ENCODE measurements at places on chromosomes 16 and 17. TPM values are rescaled to one million over a fixed set of nuclear protein-coding genes. Genes with fewer than 3 reads are reported as not detected.

GRCh38 chr17:65071861-65072260 lies 15.3 kb upstream of the GNA13 start:
- no peak overlapping the region for H3K4me3 ChIP-seq
- H3K36me3 ChIP-seq: no peaks in the 10 kb centered on the region
- H3K4me1 ChIP-seq: peaks cover 36% of the 10 kb centered on the region
- DNase-seq: peak; percentile 41

DNA sequence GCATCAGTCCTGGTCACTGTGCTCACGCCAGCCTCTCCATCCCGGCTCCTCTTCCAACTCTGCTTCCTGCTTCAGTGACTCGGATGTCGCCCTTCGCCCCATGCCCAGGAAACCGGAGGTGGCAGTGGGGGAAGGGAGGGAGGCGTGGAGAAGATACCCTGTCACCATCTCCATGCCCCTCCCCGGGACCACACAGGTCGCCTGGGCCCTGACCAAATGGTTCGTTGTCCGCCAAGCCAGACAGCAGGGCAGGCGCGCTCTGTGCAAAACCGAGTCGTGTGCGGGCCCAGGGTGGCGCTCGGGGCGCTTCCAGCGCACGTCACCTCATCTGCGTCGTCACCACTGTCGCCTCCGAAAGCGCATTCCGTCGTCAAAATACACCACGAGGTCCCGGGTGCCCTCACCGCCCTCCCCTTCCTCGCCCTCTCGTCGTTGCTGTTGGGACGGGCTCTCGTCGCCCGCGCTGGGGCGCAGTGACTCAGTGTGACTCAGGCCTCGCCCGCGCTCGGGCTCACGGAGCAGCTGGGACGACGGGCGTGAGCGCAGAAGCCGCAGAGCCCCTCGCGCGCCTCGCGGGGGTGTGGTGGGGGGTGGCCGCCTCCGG lies 39.2 kb downstream of the ZNF778 start:
- peaks cover 6% of the 10 kb centered on the region for H3K36me3 ChIP-seq
- peak overlapping the region; percentile 45 for H3K4me3 ChIP-seq
- peaks cover 10% of the 10 kb centered on the region for H3K4me1 ChIP-seq
- peak; percentile 47 for DNase-seq
- no peak overlapping the region for H3K27ac ChIP-seq

GRCh38 chr17:39538866-39539265 lies 68.9 kb downstream of the NEUROD2 start:
- DNase-seq: peak; percentile 6
- H3K4me1 ChIP-seq: peaks cover 18% of the 10 kb centered on the region
- H3K4me3 ChIP-seq: no peak overlapping the region
- H3K27me3 ChIP-seq: peaks cover 2% of the 10 kb centered on the region

GRCh38 chr16:79991969-79992368 lies 391.4 kb upstream of the MAF start:
- no peak overlapping the region for H3K4me3 ChIP-seq
- H3K4me1 ChIP-seq: no peaks in the 10 kb centered on the region

- H3K27ac ChIP-seq: peak overlapping the region; percentile 96
- DNase-seq: peak; percentile 39
- peak overlapping the region; percentile 83 for H3K4me3 ChIP-seq
- no peaks in the 10 kb centered on the region for H3K27me3 ChIP-seq
- no peaks in the 10 kb centered on the region for H3K36me3 ChIP-seq
Measured at GRCh38 chr16:19130852-19131824, 17.4 kb downstream of the ITPRIPL2 start.

- no peaks in the 10 kb centered on the region for H3K4me1 ChIP-seq
- H3K27ac ChIP-seq: no peak overlapping the region
- DNase-seq: no peak
- no peaks in the 10 kb centered on the region for H3K36me3 ChIP-seq
Measured at GRCh38 chr17:6671431-6671830, 19.9 kb downstream of the C17orf100 start.

DNA sequence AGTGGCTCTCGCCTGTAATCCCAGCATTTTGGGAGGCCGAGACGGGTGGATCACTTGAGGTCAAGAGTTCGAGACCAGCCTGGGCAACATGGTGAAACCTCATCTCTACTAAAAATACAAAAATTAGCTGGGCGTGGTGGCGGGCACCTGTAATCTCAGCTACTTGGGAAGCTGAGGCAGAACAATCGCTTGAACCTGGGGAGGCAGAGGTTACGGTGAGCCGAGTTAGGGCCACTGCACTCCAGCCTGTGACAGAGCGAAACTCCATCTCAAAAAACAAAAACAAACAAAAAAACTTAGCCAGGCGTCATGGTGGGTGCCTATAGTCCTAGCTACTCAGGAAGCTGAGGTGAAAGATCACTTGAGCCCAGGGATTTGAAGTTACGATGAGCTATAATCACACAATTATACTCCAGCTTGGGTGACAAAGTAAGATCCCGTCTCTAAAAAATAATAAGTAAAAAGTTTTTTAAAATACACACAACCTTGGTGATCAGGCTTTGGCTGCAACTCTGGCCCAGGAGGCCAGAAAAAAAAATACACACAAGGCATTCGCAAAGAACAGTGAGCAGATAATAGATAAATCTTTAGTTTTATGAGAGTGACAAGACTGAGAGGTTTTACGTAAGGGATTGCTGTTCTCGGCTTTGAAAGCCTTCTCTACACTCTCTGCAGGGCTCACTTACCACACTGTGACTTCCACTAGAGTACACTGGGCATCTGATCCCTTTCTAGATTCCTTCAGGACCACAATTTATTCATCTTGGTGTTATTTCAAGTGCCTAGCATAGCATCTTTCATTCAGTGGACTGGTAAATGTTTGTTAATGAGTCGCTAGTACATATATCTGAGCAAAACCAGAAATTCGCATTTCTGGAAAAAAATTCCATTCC lies 5.9 kb downstream of the GSPT1 start:
- H3K36me3 ChIP-seq: peaks cover 37% of the 10 kb centered on the region
- no peak overlapping the region for H3K4me3 ChIP-seq
- DNase-seq: peak; percentile 37

GRCh38 chr17:82655038-82655479 lies 6.8 kb upstream of the WDR45B start:
- H3K36me3 ChIP-seq: peaks cover 21% of the 10 kb centered on the region
- DNase-seq: no peak
- H3K4me3 ChIP-seq: no peak overlapping the region
- peaks cover 3% of the 10 kb centered on the region for H3K27me3 ChIP-seq
- no peak overlapping the region for H3K27ac ChIP-seq
- H3K4me1 ChIP-seq: peaks cover 6% of the 10 kb centered on the region

GRCh38 chr16:77711775-77712174 lies 10.5 kb upstream of the NUDT7 start:
- no peaks in the 10 kb centered on the region for H3K4me1 ChIP-seq
- no peaks in the 10 kb centered on the region for H3K36me3 ChIP-seq
- H3K27ac ChIP-seq: no peak overlapping the region

GRCh38 chr17:76962858-76963257 lies 94.7 kb downstream of the MGAT5B start:
- peaks cover 55% of the 10 kb centered on the region for H3K27me3 ChIP-seq
- no peak overlapping the region for H3K27ac ChIP-seq
- H3K36me3 ChIP-seq: no peaks in the 10 kb centered on the region
- peaks cover 8% of the 10 kb centered on the region for H3K4me1 ChIP-seq

DNA sequence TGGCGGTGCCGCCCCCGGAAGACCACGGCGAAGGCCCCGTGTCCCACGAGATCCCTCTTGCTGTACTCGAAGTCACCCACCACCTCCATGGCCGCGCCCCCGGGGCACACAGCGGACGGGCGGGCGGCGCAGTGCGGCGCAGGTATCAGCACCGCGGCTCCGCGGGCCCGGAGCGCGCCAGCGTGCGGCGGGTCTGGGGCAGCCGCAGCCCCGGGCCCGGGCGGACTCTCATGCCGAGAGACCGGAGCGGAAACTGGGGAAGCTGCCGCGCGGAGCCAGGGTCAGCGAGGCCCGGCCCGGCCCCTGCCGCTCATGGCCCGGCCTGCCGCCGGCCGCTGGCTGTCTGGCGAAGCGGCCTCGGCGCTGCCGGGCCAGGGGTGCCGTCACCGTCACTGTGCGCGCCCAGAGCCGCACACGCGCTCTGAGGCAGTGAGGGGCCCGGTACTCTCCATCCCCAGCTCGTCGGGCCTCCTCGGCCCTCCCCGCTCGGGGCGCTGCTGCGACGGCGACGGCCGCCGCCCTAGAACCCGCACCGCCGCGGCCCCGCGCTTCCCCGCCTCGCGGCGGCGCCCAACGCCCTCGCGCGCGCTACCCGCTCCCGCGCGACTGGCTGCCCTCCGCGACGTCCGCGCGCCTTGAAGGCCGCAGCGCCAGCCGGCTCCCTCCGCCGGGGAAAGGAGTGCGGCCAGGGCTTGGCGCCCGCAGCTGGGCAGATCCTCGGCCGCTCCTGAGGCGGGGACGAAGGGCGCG lies at the start of gene ULK2:
ULK2 (minus strand) TSS at position 608 of the 750 bp plus-strand sequence; CDS start at position 89, 519 bp downstream.
- peak; percentile 6 for DNase-seq
- H3K36me3 ChIP-seq: no peaks in the 10 kb centered on the region
- peak within 1 kb of the TSS; percentile 51 for H3K27ac ChIP-seq
- H3K27me3 ChIP-seq: no peaks in the 10 kb centered on the region
- peaks cover 7% of the 10 kb centered on the region for H3K4me1 ChIP-seq

GRCh38 chr17:14299280-14300141 lies 1.4 kb upstream of the HS3ST3B1 start:
- no peak for DNase-seq
- H3K27ac ChIP-seq: peak overlapping the region; percentile 91
- H3K4me3 ChIP-seq: peak overlapping the region; percentile 95

GRCh38 chr17:2803386-2803785 lies 7.1 kb downstream of the RAP1GAP2 start:
- DNase-seq: no peak
- peaks cover 51% of the 10 kb centered on the region for H3K27me3 ChIP-seq
- H3K4me1 ChIP-seq: 0 out of 2 replicates have a peak, but pooled peaks cover 4% of the 10 kb centered on the region
- H3K27ac ChIP-seq: no peak overlapping the region

- H3K36me3 ChIP-seq: no peaks in the 10 kb centered on the region
- peaks cover 30% of the 10 kb centered on the region for H3K27me3 ChIP-seq
- H3K4me3 ChIP-seq: no peak overlapping the region
Measured at GRCh38 chr16:86984343-86984742, 332.8 kb downstream of the C16orf95 start.

GRCh38 chr17:33596899-33597298 lies 303.8 kb upstream of the ASIC2 start:
- no peaks in the 10 kb centered on the region for H3K4me1 ChIP-seq
- H3K27me3 ChIP-seq: peaks cover 2% of the 10 kb centered on the region
- no peak for DNase-seq
- H3K4me3 ChIP-seq: no peak overlapping the region
- no peaks in the 10 kb centered on the region for H3K36me3 ChIP-seq
- H3K27ac ChIP-seq: no peak overlapping the region

- no peak overlapping the region for H3K27ac ChIP-seq
- H3K4me3 ChIP-seq: no peak overlapping the region
- no peaks in the 10 kb centered on the region for H3K36me3 ChIP-seq
- no peaks in the 10 kb centered on the region for H3K4me1 ChIP-seq
Measured at GRCh38 chr17:81427173-81428120, 32.2 kb downstream of the BAHCC1 start.

Gene ADAMTS18
- not detected for total RNA-seq

Gene OTOP2
- total RNA-seq: not detected

Gene CENPN
- total RNA-seq: 27.6 TPM

Gene CRYM
- not detected for total RNA-seq

Gene SMTNL2
- not detected for total RNA-seq

Measured in HFFc6 (cell line).